Activated naive CD8-positive, alpha-beta T cell treated with anti-CD3 and anti-CD28 coated beads, Interleukin-2, amount 10 ng/mL, durations not matched to agents 7 days and 5 days (primary cell): ENCODE measurements at places on chromosomes 1 and 21.

GRCh38 chr1:30452170-30452569, 271.2 kb downstream of the MATN1 start:
- DNase-seq, result no peak

GRCh38 chr21:20404915-20405314, 593.3 kb upstream of the NCAM2 start:
- DNase-seq, result no peak

GRCh38 chr21:33539616-33540015, 2.3 kb downstream of the GART start:
- DNase-seq, result no peak

- DNase-seq, result no peak
These were observed 236.2 kb upstream of the NRIP1 start for GRCh38 chr21:15301014-15301413.

DNA sequence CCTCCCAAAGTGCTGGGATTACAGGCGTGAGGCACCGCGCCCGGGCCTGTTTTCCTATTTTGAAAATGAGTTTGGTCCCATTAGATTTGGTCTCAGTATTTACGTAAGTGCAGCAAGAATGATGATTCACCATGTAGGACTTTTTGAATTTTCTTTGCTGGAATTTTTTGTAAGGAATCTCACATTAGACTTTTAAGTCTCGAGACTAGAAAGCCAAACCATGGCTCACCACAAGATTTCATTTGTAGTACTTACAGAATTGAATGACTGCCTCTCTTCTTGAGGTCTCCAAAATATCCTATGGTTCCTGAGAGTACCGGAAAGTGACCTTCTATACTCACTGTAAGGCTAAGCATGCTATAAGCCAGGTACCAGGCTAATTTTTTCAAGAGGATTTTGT, 325 bp downstream of the OR14A2 start:
- no peak for DNase-seq

DNA sequence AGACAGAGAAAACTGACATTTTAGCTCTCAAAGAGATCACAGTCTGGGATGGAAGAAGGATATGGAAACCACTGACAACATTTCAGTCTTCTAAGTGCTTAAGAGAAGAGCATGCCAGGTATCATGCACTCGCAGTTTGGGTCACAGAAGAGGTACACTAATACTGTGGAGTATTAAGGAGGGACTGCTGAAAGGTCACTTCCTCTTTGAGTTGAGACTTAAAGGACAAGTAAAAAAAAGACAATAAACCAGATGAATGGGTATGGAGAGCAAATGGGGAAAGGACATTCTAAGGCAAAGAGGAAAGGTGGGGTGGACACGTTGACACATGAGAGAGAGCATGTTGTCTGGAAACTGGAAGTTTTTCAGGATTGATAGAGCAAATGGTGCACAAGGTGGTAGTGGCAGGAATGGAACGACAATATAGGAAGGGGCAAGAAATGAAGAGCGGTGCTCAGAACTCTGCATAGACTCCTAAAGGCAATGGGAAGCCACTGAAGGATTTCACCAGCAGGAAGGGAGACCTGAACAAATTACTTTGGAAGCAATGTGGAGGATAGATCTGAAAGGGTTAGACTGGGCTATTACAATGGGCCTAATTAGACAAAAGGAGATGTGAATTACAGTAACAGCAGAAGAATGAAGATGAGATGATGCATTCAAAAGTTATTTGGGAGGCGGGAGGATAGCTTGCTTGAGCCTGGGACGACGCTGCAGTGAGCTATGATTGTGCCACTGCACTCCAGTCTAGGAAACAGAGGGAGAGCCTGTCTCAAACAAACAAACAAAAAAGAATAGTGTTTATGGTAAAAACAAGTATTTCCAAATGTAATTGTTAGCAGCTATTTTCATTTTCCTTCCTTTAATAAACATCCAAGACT, 11.1 kb downstream of the DIPK1A start:
- DNase-seq, result no peak

GRCh38 chr1:32334274-32334861, 1.7 kb downstream of the MARCKSL1 start:
- DNase-seq, result no peak

GRCh38 chr1:98217601-98218000, 296.8 kb upstream of the DPYD start:
- no peak for DNase-seq

- DNase-seq, result no peak
These were observed 383.9 kb downstream of the KIF26B start for GRCh38 chr1:245538671-245539070.

- no peak for DNase-seq
These were observed 6.4 kb upstream of the TNNI1 start for GRCh38 chr1:201427963-201428362.

- no peak for DNase-seq
These were observed 20.3 kb upstream of the AZIN2 start for GRCh38 chr1:33060579-33061083.
